Natural killer cell treated with Interleukin-12 subunit alpha and Interleukin-12 subunit beta and Interleukin-15 and Interleukin-18, amount 100 ng/mL, for 72 hours (primary cell): ENCODE measurements at places on chromosomes 5 and 9. TPM values are rescaled to one million over a fixed set of nuclear protein-coding genes. Genes with fewer than 3 reads are reported as not detected.

GRCh38 chr5:14667770-14668169 lies 3.3 kb downstream of the OTULIN start:
- peak overlapping the region; percentile 98 for H3K27ac ChIP-seq
- H3K36me3 ChIP-seq = peaks cover 28% of the 10 kb centered on the region
- H3K4me1 ChIP-seq = peaks cover 65% of the 10 kb centered on the region
- peak overlapping the region; percentile 97 for H3K4me3 ChIP-seq

GRCh38 chr5:75717082-75717922 lies at the start of gene POC5:
POC5 (minus strand) TSS chr5:75717437; CDS start chr5:75712937, 4,500 bp downstream.
- H3K36me3 ChIP-seq = peaks cover 22% of the 10 kb centered on the region
- peak; percentile 97 for DNase-seq
- H3K27me3 ChIP-seq = peaks cover 3% of the 10 kb centered on the region
- H3K4me3 ChIP-seq = peak within 1 kb of the TSS; percentile 99
- peaks cover 22% of the 10 kb centered on the region for H3K4me1 ChIP-seq

- H3K36me3 ChIP-seq = no peaks in the 10 kb centered on the region
- DNase-seq = no peak
- H3K27ac ChIP-seq = no peak overlapping the region
- H3K4me3 ChIP-seq = no peak overlapping the region
- H3K27me3 ChIP-seq = peaks cover 17% of the 10 kb centered on the region
Measured at GRCh38 chr5:115952588-115952987, 9.7 kb upstream of the LVRN start.

DNA sequence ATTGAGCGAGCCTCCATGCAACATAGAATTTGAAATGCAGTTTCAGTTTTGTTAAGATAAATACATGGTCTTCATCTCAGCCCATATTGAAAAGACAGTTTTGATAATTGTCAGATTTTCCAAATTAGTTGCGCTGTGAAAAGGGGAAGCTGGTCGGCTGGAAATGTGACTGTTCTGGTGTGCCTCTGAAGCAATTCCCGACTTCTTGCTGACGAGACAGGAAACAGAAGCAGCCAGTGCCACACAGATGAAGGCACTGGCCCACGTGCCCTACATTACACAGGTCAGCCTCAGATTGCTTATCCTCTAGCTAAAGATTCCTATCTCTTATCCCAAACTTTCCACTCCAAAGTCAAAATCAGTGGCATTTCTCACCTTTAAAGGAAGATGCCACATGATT lies 214.1 kb upstream of the TLE4 start:
- no peaks in the 10 kb centered on the region for H3K36me3 ChIP-seq
- H3K27me3 ChIP-seq = peaks cover 13% of the 10 kb centered on the region
- no peak overlapping the region for H3K4me3 ChIP-seq
- H3K4me1 ChIP-seq = no peaks in the 10 kb centered on the region

- no peak overlapping the region for H3K4me3 ChIP-seq
- H3K4me1 ChIP-seq = no peaks in the 10 kb centered on the region
- no peaks in the 10 kb centered on the region for H3K36me3 ChIP-seq
- H3K27ac ChIP-seq = no peak overlapping the region
- peaks cover 15% of the 10 kb centered on the region for H3K27me3 ChIP-seq
Measured at GRCh38 chr5:56566374-56567249, 248.7 kb upstream of the MAP3K1 start.

- H3K4me3 ChIP-seq = no peak overlapping the region
- H3K27me3 ChIP-seq = no peaks in the 10 kb centered on the region
- no peaks in the 10 kb centered on the region for H3K36me3 ChIP-seq
- H3K4me1 ChIP-seq = peaks cover 4% of the 10 kb centered on the region
Measured at GRCh38 chr5:78771260-78772205, 123.0 kb upstream of the LHFPL2 start.

DNA sequence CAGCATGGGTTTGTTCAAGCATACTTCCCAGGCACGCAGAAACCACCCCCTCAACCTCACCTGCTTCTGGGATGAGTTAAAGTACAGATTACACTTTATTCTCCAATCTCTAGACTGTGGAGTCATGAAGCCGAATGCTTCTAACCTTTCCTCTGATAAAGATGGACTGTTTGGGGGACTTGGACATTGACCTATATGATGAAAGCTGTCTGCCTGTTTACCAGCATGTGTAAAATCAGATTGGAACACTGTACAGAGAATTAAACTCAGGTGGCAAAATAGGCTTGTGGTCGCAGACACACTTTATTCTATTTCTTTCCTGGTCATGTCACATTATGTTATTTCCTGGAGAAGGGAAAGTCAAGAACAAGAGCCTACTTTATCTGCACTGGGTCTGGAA lies 25.7 kb downstream of the IL9 start:
- no peak overlapping the region for H3K4me3 ChIP-seq
- no peaks in the 10 kb centered on the region for H3K36me3 ChIP-seq
- DNase-seq = no peak
- peaks cover 2% of the 10 kb centered on the region for H3K27me3 ChIP-seq
- no peaks in the 10 kb centered on the region for H3K4me1 ChIP-seq

DNA sequence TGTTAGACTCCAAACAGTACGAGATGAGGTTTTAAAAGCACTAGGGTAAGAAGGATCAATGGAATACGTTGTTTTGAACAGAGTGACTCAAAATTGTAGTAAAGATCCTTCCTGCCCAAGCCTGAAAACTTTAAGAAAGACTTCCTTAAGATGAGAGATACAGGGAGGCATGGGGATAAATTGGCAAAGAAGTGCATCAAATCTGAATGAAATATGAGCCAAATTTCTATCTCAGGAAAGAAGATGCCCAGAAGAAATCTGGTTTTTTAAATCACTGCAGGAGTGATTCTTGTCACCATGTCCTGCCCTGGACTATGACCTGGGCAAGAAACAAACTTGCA lies 14.9 kb downstream of the FCN2 start:
- peaks cover 13% of the 10 kb centered on the region for H3K27me3 ChIP-seq
- no peak overlapping the region for H3K4me3 ChIP-seq
- no peak overlapping the region for H3K27ac ChIP-seq
- H3K36me3 ChIP-seq = peaks cover 4% of the 10 kb centered on the region

DNA sequence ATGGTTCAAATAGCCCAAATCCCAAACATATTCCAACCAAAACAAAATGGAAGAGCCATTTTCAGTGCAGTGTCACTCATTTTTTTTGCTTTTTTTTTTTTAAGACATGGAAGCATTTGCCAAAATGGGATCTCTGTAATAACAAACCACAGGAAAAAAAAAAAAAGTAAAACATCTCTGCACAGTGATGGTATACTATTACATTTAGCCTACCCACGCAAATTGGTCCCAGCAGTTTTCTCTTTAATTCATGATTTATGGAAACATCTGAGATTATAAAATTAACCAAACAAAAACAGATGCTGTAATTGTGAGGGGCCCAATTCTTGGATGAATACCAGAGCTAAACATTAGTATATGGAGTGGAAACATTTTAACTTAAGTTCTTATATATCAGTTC lies 566.6 kb downstream of the ZNF608 start:
- DNase-seq = no peak
- no peaks in the 10 kb centered on the region for H3K36me3 ChIP-seq
- H3K4me3 ChIP-seq = no peak overlapping the region
- no peak overlapping the region for H3K27ac ChIP-seq

ATP10B gene
- not detected for total RNA-seq

PRKACG gene
- not detected for total RNA-seq

SPATA6L gene
- total RNA-seq = 0.78 TPM
